ENCODE measurements at places on chromosomes 3 and 15.

- no peak for DNase-seq
Observed at GRCh38 chr3:126550488-126551051, 8.2 kb downstream of the C3orf22 start.

DNA sequence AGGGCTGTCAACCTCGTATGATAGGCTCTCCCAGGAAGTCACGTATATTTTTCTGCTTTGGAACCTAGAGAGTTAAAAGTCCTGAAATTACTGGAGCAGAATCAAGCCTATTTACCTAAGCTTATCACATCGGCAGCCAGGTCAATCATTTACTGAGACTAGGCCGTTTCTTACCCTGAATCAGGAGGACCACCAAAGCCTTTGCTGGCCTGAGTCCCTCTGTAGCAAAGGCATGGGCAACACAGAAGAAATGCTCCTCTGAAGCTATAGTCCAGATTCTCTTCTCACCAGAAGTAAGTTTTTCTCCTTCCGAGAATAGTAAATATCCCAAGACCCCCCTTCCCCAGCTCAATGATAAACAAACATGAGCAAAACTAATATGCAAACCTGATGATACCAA lies 125.9 kb upstream of the PHLDB2 start:
- no peak for DNase-seq

- no peak for DNase-seq
Observed at GRCh38 chr3:123336001-123336400, 112.9 kb downstream of the ADCY5 start.

- DNase-seq = no peak
Observed at GRCh38 chr3:59425942-59426341, 376.1 kb upstream of the CFAP20DC start.

- peak; percentile 23 for DNase-seq
Observed at GRCh38 chr3:180970931-180971330, 18.6 kb downstream of the DNAJC19 start.

- DNase-seq = no peak
Observed at GRCh38 chr15:99282586-99282985, 31.3 kb downstream of the LRRC28 start.

DNA sequence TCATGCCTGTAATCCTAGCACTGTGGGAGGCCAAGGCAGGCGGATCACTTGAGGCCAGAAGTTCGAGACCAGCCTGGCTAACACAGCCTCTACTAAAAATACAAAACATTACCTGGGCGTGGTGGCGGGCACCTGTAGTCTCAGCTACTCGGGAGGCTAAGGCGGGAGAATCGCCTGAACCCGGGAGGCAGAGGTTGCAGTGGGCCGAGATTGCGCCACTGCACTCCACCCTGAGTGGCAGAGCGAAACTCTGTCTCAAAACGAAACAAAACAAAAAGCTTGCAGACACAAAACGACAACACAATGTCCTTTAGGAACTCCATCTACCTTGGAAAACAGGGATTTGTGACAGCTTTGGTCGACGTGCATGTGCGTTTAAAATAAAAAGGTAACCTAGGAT lies 716 bp upstream of the KLHL24 start:
- no peak for DNase-seq

- DNase-seq = no peak
Observed at GRCh38 chr15:69806287-69806915, 291.3 kb downstream of the TLE3 start.

GRCh38 chr3:46624975-46625490 lies 12.7 kb downstream of the FAM240A start:
- DNase-seq = no peak

- no peak for DNase-seq
Observed at GRCh38 chr3:190239325-190239724, 82.9 kb downstream of the CLDN1 start.

GRCh38 chr15:57671636-57672035 lies 34.9 kb upstream of the POLR2M start:
- no peak for DNase-seq

DNA sequence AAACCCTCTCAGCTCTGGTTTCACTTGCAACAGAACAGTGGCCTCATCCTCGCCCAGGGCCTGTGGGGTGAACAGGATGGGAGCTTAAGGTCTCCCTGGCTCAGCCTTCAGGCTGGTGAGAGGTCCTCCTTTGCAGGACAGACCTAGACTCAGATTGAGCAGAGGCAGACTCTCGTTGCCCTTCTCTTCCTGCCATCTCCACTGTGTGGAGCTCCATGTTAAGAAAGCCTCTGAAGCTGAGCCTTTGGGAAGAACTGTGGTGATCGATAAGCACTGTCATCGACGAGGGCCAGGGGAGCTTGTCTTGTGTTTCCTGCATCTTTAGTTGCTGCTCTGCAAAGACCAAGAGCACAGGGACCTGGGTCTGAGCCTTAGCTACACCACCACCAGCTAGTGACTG lies 37.8 kb upstream of the GRIP2 start:
- DNase-seq = no peak

GRCh38 chr3:135349254-135349948 lies 554.3 kb downstream of the EPHB1 start:
- DNase-seq = no peak

- DNase-seq = peak; percentile 84
Observed at GRCh38 chr3:184016811-184017671, 643 bp downstream of the ABCC5 start.

- no peak for DNase-seq
Observed at GRCh38 chr15:69115031-69115430, 45.4 kb upstream of the GLCE start.

DNA sequence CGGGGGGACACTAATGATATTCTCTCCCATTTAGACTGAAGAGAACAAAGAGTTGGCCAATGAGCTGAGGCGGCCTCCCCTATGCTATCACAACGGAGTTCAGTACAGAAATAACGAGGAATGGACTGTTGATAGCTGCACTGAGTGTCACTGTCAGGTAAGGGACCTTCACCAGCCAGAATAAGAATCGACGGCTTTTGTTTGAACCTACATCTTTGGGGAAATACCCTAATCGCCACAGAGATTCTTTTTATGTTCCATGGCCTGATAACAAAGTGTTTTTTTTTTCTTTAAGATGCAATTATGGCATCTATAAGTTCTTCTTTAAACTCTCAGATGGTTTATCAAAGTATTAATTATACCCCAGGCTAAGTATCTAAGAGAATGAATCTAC lies 3.4 kb downstream of the THBS1 start:
- DNase-seq = no peak

DNA sequence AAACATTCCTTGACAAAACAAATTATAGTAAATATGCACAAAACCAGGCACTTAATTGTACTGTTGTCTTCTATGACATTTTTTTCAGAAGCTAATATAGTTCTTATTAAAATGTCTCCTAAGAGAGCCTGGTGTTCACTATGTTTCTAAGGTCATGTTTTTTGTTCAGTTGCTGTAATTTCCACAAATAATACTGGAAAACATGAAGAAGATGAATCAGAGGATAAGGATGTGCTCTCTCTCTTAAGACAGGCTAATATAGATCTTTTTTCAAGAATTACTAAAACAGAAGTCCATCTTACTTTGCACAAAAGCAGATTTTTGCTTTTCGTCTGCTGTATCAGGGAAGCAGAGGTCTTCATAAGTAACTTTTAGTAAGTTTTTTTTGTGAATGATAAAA lies 823.0 kb upstream of the NECTIN3 start:
- no peak for DNase-seq

DNA sequence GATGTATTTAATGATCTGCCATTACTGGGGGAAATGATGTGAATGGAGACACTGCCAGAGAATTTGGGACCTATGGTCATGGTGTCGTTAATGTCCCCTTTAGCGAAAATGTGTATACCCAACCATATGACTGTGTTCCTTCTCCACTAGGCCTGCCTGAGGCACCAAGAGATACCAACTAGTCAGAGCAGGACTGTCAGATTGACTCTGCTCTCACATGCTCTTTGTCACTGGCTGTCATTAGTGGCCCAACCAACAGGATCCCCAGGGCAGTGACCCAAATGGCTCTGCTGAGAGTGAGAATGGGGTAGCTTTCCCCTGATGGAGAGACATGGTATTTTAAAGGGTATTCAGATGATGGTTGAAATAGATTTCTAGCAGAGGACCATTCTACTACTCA lies 2.8 kb downstream of the TAGLN3 start:
- no peak for DNase-seq

DNA sequence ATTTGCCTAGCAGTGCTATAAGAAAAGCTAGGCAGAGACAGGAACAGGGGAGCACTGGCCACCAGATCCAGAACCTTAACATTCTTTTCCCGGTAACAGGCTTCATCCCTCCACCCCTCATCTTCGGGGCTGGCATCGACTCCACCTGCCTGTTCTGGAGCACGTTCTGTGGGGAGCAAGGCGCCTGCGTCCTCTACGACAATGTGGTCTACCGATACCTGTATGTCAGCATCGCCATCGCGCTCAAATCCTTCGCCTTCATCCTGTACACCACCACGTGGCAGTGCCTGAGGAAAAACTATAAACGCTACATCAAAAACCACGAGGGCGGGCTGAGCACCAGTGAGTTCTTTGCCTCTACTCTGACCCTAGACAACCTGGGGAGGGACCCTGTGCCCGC lies 231.0 kb upstream of the ST8SIA2 start:
- no peak for DNase-seq

- peak; percentile 42 for DNase-seq
Observed at GRCh38 chr15:82040862-82041261, 5.0 kb downstream of the MEX3B start.

GRCh38 chr15:34709866-34710265 lies 44.9 kb downstream of the GJD2 start:
- DNase-seq = no peak

DNA sequence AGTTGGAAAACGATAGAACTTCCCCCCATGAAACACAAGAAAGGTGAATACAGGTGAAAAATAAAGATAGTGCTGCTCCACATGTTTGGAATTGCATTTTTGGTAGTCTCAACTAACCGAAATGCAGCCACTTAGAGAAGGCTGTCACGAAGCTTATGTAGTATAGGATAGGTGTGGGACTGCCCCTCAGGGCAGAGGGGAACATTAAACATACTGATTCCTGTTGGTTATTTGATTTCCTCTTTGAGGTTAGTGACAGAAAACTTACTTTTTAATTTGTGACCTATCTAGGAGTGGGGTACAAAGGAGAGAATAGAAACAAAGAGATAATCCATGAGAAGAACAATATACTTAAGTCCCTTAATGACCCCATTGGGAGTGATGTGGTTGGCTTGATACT lies 85.8 kb upstream of the SATB1 start:
- DNase-seq = no peak

- no peak for DNase-seq
Observed at GRCh38 chr15:100786901-100787566, 92.6 kb upstream of the ALDH1A3 start.

GRCh38 chr3:42149975-42150374 lies 58.8 kb downstream of the TRAK1 start:
- no peak for DNase-seq

DNA sequence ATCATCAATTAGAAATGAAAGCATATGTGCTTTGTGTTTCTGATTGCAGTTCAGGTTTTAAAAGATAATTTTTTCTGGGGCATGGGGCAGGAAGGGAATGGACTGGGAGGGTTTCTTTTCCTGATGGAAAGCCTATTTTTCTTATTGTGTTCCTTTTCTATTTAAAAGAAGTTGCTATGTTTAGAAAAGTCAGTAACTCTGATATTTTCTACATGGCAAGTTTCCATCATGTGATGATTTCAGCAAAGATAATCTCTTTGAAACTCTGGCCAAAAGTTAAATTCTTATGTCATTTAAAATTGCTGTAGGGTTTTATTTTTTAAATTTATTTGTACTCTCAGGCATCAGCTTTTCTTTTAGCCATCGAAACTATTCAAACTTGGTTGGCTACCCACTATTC lies 601.2 kb downstream of the FOXP1 start:
- no peak for DNase-seq

GRCh38 chr15:35548435-35548834 lies 2.5 kb upstream of the DPH6 start:
- no peak for DNase-seq

DNA sequence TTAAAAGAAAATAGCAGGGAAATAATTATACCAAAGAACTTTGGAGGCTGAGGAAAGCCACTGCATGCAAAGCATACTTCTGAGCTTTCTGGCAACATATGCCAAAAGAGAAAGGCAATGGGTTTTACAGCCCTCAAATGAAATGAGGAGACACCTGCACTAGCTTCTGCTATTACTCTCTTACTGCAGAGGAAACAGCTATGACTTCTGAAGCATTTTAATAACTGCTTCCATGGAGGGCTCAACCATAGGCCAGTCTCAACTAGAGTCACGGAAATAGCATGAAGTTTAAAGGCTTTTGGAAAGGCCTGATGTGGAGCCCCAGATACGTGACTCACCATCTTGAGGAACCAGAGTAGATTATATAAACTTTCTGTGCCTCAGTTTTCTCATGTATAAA lies 114.8 kb downstream of the OXNAD1 start:
- no peak for DNase-seq

- DNase-seq = no peak
Observed at GRCh38 chr3:192597506-192597905, 129.8 kb downstream of the FGF12 start.

DNA sequence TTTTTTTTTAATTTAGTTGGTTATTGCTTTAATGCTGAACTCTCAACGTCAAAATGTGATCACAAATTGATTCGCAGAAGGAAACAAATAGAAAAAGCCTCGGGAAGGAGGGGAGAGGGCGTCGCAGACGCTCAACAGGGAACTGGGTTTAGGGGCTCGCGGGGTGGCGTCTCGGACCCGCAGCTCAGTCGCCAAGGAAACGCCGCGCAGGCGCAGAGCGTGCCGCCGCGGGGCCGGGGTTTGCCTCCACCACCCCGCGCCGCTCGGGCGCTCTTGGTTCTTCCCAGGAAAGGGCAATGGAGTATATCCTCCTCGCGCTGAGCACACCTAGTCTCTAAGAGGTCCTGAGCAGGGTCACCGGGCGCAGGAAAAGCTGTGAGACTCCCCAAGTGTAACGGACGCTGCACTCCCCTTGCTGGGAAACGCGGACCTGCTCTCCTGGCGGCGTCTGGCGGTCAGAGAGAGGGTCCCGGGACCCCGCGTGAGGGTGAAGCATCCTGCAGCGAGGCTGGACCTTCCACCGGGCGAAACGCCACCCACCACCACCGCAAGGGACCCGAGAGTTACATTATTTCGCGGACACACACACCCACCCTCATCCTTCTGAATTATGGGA lies 753 bp downstream of the PLCH1 start:
- peak; percentile 75 for DNase-seq

DNA sequence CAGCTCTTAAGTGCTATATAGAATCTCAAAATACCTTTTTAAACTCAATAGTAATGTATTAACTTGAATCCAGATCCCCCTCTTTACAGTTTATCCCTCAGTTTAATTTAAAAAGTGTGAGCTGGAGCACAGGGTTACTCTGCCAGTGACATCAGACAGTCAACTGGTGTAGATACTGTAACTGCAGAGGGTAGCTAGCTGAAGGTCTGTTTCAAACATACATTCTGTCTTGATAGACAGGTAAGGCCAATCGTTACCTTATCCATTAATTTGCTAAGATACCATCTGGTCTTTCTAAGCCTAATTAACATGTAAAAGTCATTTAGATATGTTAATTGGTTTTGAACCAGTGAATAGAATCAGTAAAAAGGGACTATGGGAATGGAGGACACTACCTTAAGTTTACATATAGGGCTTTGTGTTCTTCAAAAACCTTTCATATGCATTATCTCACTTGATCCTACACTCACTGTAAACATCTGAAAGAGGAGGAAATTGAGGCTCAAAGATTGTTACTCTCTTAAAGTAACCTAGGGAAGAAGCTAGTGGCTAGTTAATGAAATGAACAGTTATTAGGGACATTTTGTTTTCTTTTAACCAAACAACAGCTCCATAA lies 59.5 kb upstream of the TSPAN3 start:
- DNase-seq = no peak

GRCh38 chr3:95197661-95198060 lies 1134.8 kb downstream of the NSUN3 start:
- DNase-seq = no peak
